Cortex of kidney (tissue), 1 donor: ENCODE measurements at places on chromosomes 3 and 15.

DNA sequence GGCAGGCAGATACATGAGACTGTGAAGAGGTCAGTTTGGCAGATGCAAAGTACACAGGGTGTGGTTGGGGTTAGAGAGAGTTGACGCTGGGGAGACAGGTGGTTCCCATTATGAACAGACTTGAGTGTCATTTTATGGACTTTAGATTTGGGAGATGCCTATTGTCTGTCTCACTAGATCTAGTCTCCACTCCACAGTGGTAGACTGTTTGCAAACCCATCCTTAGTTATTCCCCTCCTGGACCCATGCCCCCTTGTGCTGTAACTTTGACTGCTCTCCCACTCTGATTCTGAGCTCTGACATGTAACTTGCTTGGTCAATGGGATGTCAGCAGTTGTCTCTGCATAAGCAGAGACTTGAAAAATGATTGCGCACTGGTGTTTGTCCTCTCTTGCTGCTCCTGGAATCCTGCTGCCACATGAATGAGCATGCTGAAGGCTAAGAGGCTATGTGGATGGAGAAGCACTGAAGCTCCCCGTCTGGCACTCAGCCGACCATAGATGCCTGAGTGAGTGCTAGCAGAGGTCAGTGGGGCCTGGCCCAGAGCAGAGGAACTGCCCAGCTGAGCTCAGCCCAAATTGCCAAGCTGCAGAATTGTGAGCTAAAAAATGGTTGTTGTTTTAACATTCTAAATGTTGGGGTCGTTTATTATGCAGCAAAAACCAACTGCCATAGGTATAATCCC is 88.2 kb downstream of the FAM43A start:
- no peak for DNase-seq

DNA sequence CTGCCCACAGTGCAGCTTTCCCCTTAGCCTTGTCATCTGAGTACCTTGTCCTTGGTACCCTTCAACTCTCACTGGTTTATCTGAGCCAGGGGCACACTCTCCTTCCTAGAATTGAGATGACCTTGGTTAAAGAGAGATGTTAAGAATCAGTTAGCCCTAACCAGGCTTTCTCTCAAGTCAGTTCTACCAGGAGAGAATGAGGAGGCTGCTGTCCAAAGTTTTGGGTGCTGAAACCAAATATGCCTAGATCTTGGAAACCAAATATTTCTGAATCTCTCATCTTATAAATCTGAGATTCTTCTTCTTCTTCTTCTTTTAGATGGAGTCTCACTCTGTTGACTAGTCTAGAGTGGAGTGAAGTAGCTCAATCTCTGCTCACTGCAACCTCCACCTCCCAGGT is 12.0 kb upstream of the CTXND1 start:
- DNase-seq, result no peak

GRCh38 chr15:64930778-64931371 is 19.2 kb downstream of the ANKDD1A start:
- no peak for DNase-seq

- no peak for DNase-seq
Observed at GRCh38 chr3:48243886-48244285, 3.0 kb downstream of the ZNF589 start.

- DNase-seq, result no peak
Observed at GRCh38 chr15:57591822-57592367, at the start of gene MYZAP. TSS of gene MYZAP (plus strand) at chr15:57591904. CDS start at chr15:57592035, 131 bp downstream.

- no peak for DNase-seq
Observed at GRCh38 chr3:150970665-150971324, 1.7 kb downstream of the CLRN1 start.

GRCh38 chr15:77871852-77872371 is 205.6 kb downstream of the TBC1D2B start:
- DNase-seq, result no peak

- no peak for DNase-seq
Observed at GRCh38 chr3:182323898-182324297, 469.4 kb upstream of the ATP11B start.

- DNase-seq, result no peak
Observed at GRCh38 chr3:58293516-58293915, 12.5 kb upstream of the RPP14 start.

GRCh38 chr3:62220616-62221015 is 152.7 kb downstream of the FEZF2 start:
- no peak for DNase-seq
